Stimulated activated CD8-positive, alpha-beta memory T cell treated with anti-CD3 and anti-CD28 coated beads, Interleukin-2, amount 100 ng/mL, for 1 hour (primary cell): ENCODE measurements at places on chromosomes 7 and 10.

DNA sequence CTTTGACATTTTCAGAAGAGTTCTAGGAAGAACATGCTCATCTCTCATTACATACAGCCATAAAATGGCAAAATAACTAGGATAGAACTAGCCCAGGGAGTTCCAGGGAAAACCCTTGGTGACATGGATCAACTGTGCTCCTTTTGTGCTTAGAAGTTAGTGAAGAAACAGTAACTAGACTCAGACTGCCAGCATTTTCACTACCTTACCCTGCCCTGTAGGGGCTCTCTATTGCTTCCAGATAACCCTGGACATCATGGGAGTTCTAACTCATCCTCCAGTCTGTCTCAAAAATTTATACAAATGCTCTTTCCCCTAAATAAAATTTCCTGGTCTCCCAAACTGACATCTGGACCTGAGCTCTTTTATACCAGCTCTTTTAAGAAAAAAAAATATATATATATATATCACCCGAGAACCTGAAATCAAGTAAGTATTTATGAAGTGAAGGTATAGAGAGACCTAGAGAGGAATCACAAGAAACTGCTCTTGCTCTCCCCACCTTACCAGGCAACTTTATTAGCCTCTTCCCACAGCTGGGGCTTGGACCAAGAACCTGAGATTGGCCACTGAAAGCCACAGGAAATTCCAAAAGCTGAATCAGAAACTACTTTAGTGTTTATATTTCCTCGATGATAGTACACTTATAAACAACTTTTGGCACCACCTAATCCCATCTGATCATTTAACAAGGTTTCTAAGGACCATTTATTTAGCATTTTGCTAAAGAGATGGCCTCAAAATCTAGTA is 101.4 kb downstream of the RELN start:
- DNase-seq, result no peak

DNA sequence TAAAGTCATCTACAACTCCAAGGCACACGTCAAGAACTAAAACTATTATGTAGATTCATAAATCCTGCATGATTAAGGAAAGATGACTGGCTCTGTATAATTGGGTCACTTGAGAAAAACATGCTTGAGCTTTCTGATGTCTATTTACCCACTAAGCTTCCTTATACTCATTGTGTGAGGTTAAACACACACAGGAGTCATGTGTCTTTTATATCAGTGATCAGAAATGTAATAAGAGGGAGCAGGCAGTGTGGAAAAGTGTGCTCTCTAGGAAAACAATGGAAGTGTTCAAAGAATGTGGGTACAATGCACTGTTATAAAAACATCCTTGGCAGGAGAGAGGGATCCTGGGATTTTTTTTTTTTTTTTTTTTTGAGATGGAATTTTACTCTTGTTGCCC is 108.6 kb upstream of the ARID5B start:
- no peak for DNase-seq

DNA sequence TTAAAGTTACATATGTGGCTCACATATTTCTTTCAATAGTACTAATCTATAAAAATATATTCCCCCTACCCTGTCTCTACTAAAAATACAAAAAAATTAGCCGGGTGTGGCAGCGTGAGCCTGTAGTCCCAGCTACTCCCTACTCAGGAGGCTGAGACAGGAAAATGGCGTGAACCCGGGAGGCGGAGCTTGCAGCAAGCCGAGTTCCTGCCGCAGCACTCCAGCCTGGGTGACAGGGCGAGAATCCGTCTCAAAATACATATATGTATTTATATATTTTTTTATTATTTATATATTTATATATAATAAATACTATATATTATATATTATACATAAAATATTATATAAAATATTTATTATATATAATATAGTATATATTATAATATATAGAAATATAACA is 69.7 kb upstream of the GRM3 start:
- no peak for DNase-seq

DNA sequence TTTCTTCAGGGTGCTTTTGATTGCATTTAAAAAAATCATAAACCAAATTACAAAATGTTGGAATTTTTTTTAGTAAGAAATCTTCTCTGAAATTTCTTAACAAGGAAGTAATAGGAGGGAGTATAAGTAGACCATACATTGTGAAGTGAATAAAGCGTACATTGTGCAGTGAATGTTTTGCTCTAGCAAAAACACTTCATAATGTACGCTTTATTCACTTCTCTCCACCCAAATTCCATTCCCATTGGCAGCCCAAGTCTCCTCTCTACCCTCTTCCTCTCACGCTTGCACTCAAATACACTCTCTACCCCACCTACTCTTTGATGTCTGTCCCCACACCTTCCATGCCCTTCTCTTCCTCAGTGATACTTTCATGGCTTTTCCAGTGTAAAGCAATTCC is 241.0 kb downstream of the PPP1R3A start:
- DNase-seq, result no peak

GRCh38 chr10:80275135-80275498 is 14.3 kb downstream of the MAT1A start:
- no peak for DNase-seq

GRCh38 chr7:132072873-132073272 is 503.4 kb downstream of the PLXNA4 start:
- no peak for DNase-seq

- no peak for DNase-seq
Measured at GRCh38 chr7:123787220-123788007, 38.6 kb upstream of the WASL start.

DNA sequence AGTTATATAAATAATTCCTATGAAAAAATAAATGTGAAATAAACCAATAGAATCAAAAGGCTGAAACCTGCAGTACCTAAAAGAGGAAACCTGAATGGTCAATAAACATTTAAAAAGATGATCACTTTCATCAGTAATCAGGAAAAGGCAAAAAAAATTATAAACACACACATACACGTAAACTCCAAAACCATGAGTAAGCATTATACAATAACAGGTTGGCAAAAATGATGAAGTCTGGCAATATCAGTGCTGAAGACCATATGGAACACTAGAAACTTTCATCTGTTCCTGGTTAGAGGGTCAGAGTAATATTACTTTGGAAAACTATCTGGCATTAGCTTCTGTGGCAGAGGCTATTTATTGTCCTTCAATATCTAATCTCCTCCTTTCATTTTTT is 38.5 kb downstream of the PTF1A start:
- no peak for DNase-seq

DNA sequence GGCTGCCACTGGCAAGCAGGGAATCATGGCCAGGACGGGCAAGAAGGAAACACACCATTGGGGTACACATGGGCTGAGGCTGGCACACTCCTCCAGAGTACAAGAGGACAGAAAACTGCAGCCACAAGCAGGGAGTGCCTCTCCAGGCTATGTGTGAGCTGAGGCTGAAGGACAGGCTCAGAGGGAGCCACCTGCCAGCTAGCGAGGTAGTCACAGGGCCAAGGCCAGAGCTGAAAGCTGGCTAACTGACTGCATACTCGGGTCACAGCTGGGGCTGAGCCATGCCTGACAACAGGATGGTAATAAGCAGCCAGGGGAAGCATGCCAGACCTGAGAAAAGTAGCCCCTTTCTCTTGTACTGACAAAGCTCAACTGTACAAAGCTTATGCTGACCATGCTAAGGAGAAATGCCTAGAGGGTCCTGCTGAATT is 52.0 kb downstream of the KIF5B start:
- no peak for DNase-seq

GRCh38 chr10:132400041-132400546 is 3.1 kb downstream of the PWWP2B start:
- no peak for DNase-seq

- no peak for DNase-seq
Measured at GRCh38 chr10:120396228-120396627, 60.8 kb upstream of the PLPP4 start.

GRCh38 chr7:31100871-31101270 is 48.8 kb downstream of the ADCYAP1R1 start:
- DNase-seq, result no peak

DNA sequence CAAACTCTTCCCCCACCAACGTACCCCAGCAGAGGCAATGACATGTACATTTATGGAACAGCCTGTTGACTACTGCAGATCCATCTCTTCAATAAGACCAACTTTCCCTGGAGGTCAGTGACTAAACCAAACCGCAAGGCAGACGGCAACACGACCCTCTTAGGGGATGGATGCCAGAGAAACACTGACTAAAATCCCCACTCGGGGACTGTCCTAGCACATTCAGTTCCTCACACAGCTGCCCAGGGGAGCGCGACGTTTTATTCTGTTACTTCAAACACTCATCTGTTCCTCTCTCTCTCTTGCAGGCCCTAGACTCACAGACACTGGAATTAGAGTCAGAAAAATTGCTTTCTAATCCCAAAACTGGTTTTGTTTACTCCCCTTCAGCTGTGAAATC is 146.5 kb upstream of the PRSS1 start:
- no peak for DNase-seq

DNA sequence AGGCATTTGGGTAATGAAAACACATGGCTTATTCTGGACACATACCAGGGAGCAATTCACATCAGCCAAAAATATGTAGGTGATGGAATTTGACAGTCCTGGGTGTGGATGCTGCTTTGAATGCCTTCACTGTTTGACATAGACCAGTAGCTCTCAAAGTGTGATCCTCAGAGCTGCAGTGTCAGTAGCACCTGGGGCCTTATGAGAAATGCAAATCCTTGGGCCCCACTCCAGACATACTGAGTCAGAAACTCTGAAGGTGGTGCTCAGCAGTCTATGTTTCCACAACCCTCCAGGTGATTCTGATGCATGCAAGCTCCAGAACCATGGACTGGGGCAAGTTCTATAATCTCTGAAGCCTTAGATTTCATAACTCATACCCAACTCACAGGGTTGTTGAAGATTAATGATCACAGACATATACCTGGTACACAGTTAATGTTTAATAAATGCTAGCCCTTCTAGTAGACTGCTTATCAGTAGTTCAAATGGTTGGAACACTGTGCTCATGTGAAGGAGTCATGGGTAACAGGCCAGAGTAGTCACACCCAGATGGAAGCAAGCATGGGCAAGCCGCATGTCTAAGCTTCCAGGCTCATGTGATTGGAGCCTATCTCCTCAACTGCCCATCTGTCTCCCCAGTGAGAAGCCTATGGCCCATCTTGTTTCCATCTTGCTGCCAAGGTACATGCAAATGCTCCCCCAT is 715.7 kb downstream of the GRID1 start:
- DNase-seq, result no peak

DNA sequence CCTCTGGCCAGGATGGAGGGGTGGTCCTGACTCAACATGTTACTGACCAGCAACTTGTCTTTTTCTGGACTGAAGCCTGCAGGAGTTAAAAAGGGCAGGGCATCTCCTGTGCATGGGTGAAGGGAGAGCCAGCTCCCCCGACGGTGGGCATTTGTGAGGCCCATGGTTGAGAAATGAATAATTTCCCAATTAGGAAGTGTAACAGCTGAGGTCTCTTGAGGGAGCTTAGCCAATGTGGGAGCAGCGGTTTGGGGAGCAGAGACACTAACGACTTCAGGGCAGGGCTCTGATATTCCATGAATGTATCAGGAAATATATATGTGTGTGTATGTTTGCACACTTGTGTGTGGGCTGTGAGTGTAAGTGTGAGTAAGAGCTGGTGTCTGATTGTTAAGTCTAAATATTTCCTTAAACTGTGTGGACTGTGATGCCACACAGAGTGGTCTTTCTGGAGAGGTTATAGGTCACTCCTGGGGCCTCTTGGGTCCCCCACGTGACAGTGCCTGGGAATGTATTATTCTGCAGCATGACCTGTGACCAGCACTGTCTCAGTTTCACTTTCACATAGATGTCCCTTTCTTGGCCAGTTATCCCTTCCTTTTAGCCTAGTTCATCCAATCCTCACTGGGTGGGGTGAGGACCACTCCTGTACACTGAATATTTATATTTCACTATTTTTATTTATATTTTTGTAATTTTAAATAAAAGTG is 6.0 kb downstream of the PLAU start:
- no peak for DNase-seq
